Forelimb muscle (tissue), 1 donor: ENCODE measurements at places on chromosomes 3 and 15.

DNA sequence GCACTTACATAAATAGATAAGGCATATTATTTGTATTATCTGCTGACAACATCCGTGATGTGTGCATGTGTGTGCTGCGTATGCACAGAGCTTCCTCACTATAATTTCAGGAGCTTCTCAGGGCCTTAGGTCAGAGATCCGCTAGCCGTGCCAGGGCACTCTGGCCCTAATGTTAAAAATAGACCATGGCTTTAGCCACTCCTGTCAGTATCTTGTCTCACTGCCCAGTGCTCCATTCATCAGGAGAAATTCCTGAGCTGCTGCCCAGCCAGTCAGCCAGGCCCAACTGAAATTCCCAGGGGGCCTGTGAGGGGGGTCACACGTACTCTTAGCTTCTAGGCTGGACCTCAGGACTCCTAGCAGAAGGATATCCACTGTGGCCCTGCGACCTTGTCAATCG lies 70.0 kb upstream of the ABHD2 start:
- DNase-seq: no peak

DNA sequence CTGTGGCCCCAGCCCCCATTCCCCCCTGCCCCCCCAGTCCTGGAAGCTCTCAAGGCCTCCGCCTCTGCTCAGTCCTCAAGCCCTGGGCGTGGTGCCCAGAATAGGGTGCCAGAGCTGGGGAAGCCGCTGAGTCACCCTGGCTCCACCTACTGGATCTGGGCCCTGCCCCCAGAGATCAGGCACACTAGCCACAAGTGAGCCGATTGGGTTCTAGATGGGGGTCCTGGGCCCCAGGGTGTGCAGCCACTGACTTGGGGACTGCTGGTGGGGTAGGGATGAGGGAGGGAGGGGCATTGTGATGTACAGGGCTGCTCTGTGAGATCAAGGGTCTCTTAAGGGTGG lies 5.7 kb downstream of the EIF4G1 start:
- no peak for DNase-seq

DNA sequence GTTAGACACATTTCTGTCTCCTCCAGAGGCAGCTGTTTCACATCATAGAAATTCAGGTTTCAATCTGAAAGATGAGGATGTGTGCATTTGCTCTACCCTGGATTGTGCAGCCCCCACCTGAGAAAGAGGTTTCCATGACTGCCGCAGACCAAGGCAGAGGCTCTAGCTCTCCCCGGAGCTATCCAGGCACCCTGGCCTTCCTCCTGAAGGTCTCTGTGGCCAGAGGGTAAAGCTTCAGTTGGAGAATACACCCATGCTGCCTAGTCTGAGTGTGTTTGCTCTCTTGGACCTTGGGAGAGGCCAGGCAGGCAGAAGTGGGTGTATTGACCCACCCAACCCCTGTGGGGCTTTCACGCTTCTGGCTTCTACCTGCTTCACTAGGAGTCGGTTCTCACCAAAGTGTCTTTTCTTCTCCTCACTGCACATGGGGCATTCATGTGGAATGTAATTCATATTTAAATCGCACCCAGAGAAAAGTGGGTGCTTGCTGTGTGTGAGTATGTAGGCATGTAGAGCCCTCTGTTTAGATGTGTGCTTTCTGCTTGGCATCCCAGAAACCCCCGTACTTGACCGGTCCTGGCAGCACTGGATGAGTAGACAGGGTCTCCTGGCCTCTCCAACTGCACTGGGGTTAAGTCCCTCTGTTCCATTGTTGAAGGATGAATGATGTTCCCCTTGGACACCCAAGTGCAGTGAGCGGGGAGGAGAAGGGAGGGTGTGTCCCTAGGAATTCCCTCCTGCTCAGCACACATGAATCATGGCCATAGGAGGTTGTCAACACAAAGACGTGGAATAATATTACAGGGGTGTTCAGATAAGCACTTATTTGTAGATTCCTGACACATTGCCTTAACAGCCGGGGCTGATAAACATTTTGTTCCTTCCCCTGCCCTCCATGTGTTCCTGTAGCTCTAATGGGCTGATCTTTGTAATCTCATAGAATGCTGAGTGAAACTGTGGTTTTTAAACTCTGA lies 20.3 kb upstream of the RAB6B start:
- no peak for DNase-seq

- no peak for DNase-seq
These were observed 3.1 kb downstream of the PPP1R2 start for GRCh38 chr3:195540027-195540426.

DNA sequence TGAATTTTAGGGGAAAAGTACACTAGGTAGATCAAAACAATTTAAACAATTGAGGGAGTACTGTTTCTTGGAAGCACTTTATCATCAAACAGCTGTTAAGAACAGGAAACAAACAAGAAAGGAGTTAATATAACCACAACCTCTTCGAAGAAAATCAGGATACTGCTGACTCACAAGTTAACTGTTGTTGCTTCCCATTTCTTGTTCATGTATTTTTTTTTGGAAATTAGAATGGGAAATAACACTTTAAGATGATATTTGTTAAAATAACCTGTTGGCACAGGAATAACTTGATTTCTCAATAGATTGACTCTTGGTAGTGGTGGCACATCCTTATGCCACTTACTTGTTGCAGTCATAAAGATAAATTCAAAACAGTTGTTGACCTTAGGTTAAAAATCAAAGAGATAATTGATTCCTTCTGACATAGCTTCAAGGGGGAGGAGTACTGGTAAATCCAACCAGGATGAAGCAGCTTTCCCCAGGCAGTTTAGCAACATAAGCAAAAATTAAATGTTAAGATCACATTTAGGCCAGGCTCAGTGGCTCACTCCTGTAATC lies 3.3 kb downstream of the BNIP2 start:
- DNase-seq: no peak

DNA sequence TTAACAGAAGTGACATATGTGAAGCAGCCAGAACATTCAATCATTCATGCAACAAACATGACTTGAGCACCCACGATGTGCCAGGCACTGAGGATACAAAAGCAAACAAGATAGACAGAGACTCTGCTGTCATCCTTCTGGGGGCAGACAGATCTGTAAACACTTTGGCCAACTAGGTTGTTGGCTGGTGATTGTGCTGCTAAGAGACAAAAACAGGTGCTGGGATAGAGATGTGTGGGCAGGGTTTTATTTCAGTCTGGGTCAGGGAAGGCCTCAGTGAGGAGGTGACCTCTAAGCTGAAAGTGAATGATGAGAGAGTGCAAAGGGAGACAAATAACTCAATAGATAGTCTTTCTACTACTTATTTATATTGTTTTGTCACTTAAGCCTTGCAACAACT lies 147.0 kb upstream of the VEPH1 start:
- no peak for DNase-seq
